ENCODE measurements at places on chromosomes 12 and 14.
A peak's percentile ranks its signal among the peaks of the same experiment; 100 is the strongest.

DNA sequence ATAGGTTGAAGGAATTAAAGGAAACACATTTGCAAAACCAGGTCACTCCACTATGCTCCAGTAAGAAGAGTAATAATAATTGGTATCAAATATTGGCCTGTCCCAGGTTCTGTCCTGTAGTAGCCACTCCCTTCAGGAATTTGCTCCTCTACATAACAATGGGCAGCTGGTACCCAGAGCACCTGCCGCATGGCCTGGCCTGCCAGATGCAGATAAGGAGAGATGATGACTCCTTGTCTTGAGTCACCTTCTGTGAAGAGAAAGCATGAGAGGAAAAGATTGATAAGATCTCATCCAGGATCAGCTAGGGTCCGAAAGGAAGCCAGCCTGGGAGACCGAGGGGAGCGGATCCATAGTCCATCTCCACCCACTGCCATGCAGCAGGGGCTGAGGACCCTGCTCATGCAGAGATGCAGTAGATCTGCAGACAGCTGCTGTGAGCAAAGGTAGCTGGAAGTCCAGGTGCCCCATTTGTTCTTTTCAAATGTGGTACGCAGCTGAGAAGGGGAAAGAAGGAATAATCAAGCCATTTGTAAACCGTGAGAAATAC is 24.3 kb downstream of the VCPKMT start:
- DNase-seq: no peak

DNA sequence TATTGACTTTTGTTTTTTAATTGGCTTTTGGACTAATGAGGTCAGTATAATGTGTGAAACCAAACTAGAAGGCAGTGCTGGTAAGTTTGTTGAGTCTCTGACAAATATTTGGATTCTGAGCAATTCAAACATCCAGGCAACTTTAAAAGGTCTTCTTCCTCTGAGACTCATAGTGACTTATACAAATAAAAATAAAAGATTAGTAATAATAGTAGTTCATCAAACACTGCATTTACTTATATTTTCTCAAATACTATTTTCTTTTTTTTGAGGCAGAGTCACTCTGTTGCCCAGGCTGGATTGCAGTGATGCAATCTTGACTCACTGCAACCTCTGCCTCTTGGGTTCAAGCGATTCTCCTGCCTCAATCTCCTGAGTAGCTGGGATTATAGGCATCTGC is 337.9 kb downstream of the DAD1 start:
- DNase-seq: no peak

GRCh38 chr12:121288986-121289385 is 7.5 kb downstream of the CAMKK2 start:
- no peak for DNase-seq

GRCh38 chr12:40056373-40056772 is 49.5 kb downstream of the SLC2A13 start:
- no peak for DNase-seq

- DNase-seq: no peak
Observed at GRCh38 chr14:95939335-95939734, 62.7 kb downstream of the TUNAR start.

- no peak for DNase-seq
Observed at GRCh38 chr14:102232348-102232625, 72.7 kb downstream of the MOK start.

DNA sequence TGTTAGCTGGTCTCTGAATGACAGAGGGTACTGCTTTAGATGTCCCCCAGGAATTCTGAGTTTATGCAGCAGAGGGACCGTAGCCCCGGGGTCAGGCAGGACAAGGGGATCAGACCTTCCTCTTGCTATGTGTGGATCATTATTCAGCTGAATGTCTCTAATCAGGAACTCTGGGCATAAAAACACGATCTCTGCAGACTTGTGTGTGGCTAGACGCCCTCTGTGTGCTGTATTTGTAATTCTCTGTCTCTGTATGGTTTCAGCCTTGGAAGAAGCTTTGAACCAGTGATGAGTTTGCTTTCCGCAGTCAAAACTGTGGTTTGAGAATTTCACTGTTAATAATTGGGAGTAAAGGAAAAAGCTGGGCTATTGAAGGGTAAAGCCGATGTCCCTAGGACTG is 125.3 kb downstream of the ETV6 start:
- DNase-seq: no peak

- DNase-seq: no peak
Observed at GRCh38 chr12:92552412-92553108, 150.2 kb upstream of the PLEKHG7 start.

DNA sequence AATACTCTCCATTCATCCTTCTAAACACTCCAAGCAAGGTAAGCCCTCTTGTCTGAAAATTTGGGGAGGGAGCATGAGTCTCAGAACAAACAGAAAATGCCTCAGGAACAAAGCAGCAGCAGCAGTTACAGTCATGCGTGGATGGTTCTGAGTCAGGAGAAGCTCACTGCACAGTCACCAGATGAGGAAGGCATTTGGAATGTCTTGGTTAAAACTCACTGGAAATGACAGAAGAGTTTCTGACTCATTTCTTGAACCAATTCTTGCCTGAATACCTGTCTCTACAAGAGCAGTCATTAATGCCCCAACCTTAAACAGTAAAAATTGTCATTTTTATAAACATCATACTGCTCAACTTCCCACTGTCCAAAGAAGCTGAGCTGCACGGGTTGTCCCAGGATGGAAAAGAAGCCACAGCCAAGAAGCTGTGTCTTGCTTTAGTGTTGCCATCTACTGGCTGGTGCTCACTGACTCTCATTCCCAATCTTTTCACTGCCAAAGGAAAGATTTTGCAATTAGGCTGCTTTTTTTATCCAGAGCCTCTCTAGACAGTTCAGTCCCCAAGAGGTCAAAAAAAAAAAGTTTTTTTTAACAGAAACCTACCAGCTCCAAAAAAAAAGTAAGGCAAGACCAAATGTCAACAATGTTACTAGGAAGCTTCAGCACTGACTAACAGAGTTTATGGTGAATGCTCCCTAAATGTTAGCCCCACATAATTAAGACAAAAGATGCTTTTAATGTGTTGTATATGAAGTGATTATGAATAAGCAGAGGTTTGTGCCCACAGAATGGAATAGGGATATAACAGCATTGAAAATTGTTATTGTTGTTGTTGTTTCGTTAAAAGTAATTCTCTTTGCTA is 40.4 kb downstream of the KICS2 start:
- peak; percentile 29 for DNase-seq

DNA sequence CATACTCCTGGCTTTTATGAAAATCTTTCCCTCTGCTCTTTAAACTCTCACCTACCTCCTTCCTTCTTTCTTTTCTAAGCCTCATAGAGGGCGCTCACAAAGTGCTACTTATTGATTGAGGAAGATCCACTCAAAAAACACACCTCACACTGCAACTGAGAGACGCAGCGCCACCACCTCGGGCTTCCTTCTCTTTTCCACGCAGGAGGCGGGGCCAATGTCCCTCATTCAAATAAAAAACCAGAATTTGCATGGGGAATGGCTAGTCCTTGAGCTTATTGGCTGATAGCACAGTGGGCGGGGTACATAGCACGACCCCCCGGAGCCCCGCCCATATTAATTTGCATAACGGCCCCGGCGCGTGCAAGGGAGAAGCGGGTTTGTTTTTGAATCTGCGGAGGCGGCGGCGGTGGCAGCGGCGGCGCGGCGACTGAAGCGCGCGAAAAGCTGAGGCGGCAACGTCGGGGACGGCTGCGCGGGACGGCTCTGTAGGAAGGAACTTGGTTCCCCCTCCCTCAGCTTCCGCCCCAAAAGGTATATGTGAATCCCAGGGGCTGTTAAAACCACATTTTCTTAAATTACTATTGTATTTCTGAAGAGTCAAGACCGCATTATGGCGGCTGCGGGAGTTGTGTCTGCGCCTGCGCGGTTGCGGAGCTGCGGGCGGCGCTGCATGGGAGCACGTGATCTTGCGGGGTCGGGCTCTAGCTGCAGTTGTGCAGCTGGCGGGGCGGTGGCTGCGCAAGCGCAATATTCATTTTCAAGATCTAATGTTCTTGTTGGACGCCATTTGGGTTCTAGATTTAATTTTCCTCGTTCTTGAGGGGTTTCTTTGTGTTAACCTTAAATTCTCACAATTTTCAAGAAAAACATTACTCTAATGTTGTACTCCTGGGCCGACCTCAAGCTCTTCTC is at the start of gene ATF7IP:
ATF7IP (plus strand) TSS at position 389 of the 915 bp plus-strand sequence. CDS start 58,234 bp downstream, outside the sequence.
- DNase-seq: peak; percentile 99

GRCh38 chr14:102911541-102911951 is 10.9 kb upstream of the AMN start:
- DNase-seq: no peak

DNA sequence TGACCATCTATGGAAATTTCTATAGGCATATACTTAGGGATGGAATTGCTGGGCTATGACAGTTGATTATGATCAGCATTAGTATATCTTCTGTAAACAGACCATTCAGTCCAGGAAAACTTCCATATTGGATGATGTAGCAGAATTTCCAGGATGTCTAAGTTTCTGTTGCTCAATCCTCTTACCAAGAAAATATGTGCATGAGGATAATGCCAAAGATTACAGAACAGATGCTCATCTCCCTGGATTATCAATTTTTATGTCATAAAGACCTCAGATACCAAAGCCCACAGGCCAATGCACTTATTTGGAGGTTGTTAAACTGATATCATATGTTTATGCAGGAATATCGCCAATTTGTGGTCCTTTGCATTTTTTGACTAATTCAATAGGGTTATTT is 354.4 kb upstream of the FLRT2 start:
- DNase-seq: peak; percentile 6

DNA sequence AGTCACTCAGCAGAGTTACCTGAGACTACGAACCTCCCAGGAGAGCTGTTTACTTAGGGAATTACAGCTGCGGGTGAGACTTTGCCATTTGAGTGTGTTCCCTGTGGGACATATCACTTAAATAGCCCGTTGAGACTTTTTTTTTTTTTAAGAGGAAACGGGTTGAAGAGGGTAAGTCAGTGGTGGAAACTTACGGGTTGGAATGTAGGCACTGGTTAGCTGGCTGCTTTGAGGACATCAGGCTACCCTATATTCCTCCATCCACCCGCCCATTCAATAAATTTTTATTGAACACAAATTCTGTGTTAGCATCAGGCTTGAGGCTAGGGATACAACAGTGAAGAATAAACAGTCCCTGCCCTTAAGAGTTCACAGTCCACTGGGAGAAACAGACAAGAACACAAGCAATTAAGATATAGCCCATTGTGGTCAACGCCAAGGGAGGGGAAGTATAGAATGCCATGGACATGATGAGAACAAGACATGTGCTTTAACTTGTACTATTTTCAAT is 88.1 kb upstream of the CPSF6 start:
- DNase-seq: peak; percentile 36

DNA sequence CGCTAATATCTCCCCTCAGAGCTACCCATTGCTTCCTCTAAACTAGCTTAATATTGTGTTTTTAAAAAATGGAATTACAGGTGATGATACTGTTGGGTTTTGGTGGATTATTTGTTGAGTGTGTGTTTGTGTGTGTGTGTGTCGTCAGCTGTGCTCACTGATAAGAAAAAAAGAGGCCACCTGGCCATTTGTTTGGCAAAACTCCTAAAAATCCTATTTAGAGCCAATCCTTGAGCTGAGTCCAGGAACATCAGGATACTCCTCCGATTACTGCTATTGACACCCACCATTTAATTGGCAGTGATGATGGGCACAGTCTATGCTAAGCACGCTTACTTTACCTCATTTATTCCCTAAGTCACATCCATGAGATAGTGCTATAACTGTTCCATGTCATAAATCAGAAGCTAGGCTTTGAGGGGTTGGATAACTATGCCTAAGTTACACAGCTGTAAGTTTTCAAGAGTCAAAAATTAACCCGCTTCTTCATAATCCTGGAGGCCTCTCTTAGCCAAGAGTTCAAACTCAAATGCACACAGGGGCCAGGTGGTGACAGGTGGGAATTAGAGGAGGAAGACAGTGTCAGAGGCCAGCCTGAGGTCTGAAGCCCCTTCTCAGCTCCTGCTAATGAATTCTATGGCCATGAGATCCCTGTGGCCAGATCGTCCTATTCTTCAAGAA is 1026.6 kb upstream of the TMEM132C start:
- no peak for DNase-seq

DNA sequence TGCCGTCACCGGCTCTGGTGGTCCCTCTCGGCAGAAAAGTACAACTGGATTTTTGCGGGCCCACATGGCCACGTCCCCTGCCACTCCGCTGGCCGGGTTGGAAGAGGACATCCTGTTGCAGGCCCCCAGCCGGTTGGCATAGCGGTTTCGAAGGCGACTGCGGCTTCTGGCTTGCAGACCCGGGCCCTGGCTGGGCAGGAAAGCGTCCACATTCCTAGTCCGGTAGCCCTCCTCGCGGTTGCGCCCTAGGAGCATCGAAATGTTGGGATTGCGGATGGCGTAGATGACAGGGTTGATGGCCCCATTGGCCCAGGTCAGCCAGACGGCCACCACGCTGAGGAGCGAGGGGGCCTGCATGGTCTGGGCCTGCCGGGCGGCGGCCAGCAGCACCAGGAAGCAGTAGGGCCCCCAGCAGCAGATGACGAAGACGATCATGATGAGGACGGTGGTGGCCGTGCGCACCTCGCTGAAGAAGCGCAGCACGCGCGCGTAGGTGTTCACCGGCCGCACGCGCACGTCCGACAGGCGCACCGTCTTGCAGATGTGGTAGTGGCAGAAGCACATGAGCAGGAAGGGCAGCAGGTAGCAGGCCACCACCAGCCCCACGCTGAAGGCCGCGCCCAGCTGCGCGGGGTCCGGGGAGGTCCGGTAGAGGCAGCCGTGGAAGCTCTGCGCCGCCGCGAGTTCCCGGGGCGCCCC is 1.2 kb downstream of the GPR135 start:
- no peak for DNase-seq

GRCh38 chr12:50166799-50167048 is 445 bp downstream of the CERS5 start:
- DNase-seq: no peak

GRCh38 chr14:34374998-34375740 is 86.9 kb downstream of the SPTSSA start:
- no peak for DNase-seq

DNA sequence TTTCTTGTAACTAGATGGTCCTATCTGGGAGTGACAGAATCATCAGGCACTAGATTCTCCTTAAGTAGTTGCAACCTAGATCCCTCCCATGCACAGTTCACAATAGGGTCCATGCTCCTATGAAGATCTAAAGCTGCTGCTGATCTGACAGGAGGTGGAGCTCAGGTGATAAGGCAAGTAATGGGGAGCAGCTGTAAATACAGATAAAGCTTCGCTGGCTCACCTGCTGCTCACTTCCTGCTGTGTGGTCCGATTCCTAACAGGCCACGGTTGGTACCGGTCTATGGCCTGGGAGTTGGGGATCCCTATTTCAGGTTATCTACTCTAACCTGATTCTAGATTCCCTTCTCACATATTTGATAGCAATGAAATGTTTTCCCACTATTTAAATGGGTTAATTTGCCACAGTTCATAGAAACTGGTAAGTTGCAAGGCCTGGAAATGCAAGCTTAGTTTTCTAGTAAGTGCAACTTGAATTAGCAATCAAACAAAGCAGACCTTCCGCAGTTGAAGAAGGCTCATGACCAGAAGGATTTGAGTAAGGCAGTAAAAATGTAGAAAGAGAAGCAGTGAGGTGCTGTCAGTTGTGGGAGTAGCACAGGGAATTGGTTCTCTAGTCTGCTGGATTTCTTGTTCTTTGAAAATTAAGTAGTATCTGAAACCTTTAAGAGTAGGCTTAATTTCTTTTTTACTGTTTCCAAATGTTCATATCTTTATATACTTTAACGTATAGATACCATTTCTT is 332.3 kb downstream of the EGLN3 start:
- DNase-seq: no peak

GRCh38 chr14:42488965-42489364 is 882.3 kb downstream of the LRFN5 start:
- DNase-seq: no peak

- DNase-seq: peak; percentile 55
Observed at GRCh38 chr12:31658471-31659086, 909 bp upstream of the ETFBKMT start.

GRCh38 chr12:90262251-90262650 is 553.6 kb upstream of the ATP2B1 start:
- no peak for DNase-seq

Data from OCI-M1 (cell line).